ENCODE measurements at places on chromosomes 3 and 15. TPM values are rescaled to one million over a fixed set of nuclear protein-coding genes. Genes with fewer than 3 reads are reported as not detected.

CILP gene
- 0.16 TPM for total RNA-seq

SERINC4 gene
- not detected for total RNA-seq

EFHB gene
- 1.1 TPM for total RNA-seq

SNTN gene
- total RNA-seq = not detected

TMED3 gene
- 45.1 TPM for total RNA-seq

ZNF662 gene
- 0.74 TPM for total RNA-seq

NCBP2 gene
- 48.8 TPM for total RNA-seq

OSTN gene
- total RNA-seq = not detected

CCDC39 gene
- total RNA-seq = 0.27 TPM

PSTPIP1 gene
- not detected for total RNA-seq

GNAT1 gene
- total RNA-seq = not detected

NRG4 gene
- total RNA-seq = not detected

CTSH gene
- 24.1 TPM for total RNA-seq

CELSR3 gene
- 0.81 TPM for total RNA-seq

CHSY1 gene
- total RNA-seq = 40.9 TPM

SI gene
- total RNA-seq = not detected

BMF gene
- 10.6 TPM for total RNA-seq

TRIM71 gene
- not detected for total RNA-seq

DNAH1 gene
- 3.4 TPM for total RNA-seq

RAMAC gene
- 31.7 TPM for total RNA-seq

DOCK3 gene
- 0.36 TPM for total RNA-seq

CYP1A2 gene
- total RNA-seq = not detected

MOBP gene
- not detected for total RNA-seq

ARPP21 gene
- total RNA-seq = 0.90 TPM

HGD gene
- 0.57 TPM for total RNA-seq

AMOTL2 gene
- total RNA-seq = 75.7 TPM

BRPF1 gene
- 7.8 TPM for total RNA-seq

PEX11A gene
- total RNA-seq = 8.7 TPM

LRRIQ4 gene
- 0.09 TPM for total RNA-seq

NUP210 gene
- total RNA-seq = 0.33 TPM

RRP9 gene
- 16.9 TPM for total RNA-seq

SLC38A3 gene
- total RNA-seq = not detected

ZNF774 gene
- 2.3 TPM for total RNA-seq

JMJD7 gene
- total RNA-seq = 3.1 TPM

ALDH1A2 gene
- 0.08 TPM for total RNA-seq

SSR3 gene
- total RNA-seq = 420 TPM

SEMA3B gene
- total RNA-seq = 9.7 TPM

DUOXA2 gene
- total RNA-seq = not detected

GATA2 gene
- total RNA-seq = 5.5 TPM

ACTC1 gene
- not detected for total RNA-seq

CPNE9 gene
- total RNA-seq = not detected

GPR27 gene
- total RNA-seq = 0.25 TPM

SCAANT1 gene
- not detected for total RNA-seq

PLSCR2 gene
- total RNA-seq = not detected

FGF12 gene
- 0.08 TPM for total RNA-seq

CIB2 gene
- 4.3 TPM for total RNA-seq

WNT5A gene
- total RNA-seq = 42.4 TPM

PLA2G4D gene
- total RNA-seq = not detected

SLC22A13 gene
- total RNA-seq = 0.45 TPM

CHRD gene
- 4.6 TPM for total RNA-seq
